Fibroblast of skin of right quadriceps (primary cell): ENCODE measurements at places on chromosomes 2 and 18.

- DNase-seq = peak; percentile 13
These were observed 700.0 kb upstream of the SOX11 start for GRCh38 chr2:4992226-4992625.

DNA sequence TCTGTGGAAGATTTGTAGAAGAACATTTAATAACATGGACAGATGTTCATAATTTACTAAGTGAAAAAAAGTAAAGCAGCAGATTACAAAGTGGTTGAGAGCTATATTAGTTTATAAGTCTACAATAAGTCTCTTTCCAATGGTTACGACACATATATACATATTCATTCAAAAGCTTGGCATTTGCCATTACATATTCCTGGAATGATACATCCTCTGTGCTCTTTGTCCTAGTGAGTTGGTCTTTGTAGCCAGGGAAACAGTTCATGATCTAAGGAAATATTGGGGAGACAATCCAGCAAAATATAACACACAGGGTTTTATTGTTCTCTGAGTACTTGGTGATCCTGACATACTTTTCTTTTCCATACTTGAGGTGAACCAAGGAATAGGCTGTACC lies 32.5 kb upstream of the SOS1 start:
- peak; percentile 34 for DNase-seq

- no peak for DNase-seq
These were observed 3.9 kb downstream of the NRP2 start for GRCh38 chr2:205686056-205686782.

GRCh38 chr2:62396880-62397279 lies 109.1 kb downstream of the TMEM17 start:
- DNase-seq = no peak

GRCh38 chr18:616380-616995 lies 19.7 kb downstream of the CLUL1 start:
- DNase-seq = peak; percentile 61

DNA sequence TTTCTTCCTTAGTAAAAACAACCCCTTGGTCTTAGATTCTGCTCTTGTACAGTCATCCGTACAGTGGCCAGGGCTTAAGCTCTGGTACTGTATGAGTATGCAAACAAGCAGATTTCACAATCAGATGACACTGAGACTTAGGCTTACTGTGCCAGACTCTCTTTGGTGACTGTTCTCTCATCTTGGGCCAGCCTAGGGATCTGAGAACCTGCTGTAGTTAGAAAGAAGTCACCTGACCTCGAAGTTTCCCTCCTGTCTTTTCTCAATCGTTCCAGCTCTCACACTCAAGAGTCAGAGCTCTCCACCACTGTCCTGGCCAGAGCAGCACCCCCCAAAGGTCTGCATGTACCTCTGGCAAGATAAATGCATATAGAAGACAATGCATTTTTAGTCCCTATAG lies 63.2 kb downstream of the ZEB2 start:
- DNase-seq = peak; percentile 86

DNA sequence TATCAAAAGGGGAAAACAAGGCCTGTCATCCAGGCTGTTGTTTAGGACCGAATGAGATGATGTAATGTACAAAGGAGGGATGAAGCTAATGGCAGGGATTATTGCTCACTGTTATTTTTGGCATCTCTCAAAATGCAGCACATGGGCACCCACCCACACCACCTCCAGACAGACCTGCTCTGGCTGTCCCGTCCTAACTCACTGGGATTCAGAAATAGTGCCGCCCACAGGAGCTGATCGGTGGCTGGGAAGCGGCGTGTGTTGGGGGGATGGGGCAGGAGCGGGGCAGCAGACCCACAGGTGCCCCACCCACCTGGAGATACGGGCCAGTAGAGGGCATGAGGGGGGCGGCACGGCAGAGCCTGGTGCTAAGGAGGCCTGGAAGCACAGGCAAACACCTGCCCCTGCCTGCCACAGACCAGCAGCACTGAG lies 52.2 kb downstream of the CRACDL start:
- no peak for DNase-seq

DNA sequence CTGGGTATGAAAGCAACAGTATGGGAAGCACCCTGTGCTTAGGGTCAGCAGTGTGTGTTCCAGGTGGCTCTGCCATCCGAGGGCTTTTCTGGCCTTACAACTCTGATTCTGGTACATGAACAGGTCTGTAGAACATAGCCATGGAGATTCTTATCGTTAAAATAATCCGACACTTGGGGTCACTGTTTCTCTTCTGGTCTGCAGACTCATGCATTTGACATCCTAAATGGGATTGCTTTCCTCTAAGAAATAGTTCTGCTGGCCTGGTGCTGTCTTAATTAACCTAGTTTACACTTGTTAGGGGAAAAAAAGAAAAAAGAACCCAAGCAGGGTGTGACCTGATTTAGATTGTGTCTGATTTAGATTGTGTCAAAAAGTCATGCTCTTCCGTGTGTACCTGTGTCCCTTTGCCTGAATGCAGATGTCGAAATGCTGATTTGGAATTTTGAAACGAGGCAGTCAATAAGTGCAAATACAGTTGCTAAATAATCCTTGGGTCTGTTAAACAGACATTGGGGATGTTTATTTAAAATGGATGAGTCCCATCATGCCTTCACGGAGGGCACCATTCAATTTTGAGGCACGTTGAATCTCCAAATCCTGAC lies 59.6 kb downstream of the TRPM8 start:
- DNase-seq = peak; percentile 72

GRCh38 chr2:105721991-105722511 lies 22.7 kb upstream of the NCK2 start:
- no peak for DNase-seq

DNA sequence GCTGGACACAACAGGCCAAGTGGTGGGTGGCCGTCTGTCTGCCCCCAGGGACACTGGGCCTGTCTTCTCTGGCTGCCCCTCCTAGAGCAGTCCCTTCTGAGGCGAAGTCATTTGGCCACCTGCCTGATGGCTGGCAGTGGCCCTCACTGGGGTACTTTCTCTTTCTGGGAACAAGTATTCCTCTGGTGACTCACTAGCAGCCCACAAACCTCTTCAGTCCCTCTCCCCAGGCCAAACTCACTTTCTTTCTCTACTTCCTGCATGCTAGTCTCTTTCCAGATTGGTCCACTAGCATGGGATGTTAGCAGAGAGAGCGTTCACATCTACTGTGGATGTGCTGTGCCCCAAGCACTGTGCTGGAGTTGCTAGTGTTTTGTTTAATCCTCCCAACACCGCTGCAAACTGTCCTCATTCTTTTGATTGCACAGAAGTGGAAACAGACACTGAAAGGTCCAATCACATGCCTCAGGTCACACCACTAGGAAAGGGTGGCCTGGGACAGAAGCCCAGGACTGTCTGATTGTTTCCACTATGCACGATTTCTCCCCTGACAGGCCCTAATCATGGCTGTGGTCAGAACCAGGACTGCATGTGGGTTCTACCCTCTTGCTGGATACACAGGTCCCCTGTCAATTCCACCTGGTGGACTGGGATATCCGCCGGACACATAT lies 5.2 kb downstream of the DYSF start:
- peak; percentile 28 for DNase-seq

DNA sequence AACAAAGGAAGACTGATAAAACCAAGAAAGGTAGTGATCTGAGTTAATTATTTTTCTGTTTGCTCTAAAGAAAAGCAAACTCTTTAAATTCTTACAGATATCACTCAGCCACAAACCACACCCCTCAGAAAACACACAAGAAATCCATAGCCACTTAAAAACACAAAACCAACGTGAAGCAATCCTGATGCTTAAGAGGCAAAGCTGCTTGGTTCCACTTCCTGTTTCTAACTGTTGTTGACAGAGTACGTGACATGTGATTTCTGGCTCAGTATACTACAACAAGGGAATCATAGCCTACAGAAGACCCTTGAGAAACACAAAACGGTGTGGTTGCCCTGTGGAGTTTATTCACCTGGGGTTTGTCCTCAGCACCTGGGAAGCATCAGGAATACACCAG lies 240.9 kb upstream of the APCDD1 start:
- peak; percentile 41 for DNase-seq

DNA sequence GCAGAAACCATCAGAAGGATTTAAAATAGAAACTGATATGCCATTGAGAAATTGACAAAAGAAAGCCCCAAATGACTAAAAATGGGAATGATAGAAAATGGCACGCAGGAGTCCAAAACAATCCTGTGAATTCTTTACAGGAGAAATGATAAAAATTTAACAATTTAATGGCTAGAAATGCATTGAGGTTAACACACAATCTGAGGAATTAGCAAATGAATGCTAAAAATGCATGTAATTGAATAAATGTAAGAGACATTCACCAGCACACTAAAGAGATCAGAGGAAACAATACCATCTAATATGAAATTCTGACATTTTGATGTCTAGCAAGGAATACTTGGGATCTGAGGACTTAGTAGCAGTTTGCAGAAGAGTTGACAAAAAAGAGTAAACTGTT lies 37.0 kb downstream of the MARCHF4 start:
- peak; percentile 48 for DNase-seq

GRCh38 chr2:102480285-102481195 lies 7.5 kb downstream of the SLC9A4 start:
- DNase-seq = no peak

GRCh38 chr18:56124186-56124585 lies 514.2 kb downstream of the TXNL1 start:
- DNase-seq = peak; percentile 92

GRCh38 chr18:44507729-44508325 lies 172.9 kb upstream of the SETBP1 start:
- DNase-seq = no peak

- DNase-seq = peak; percentile 35
These were observed 295.4 kb downstream of the CYP26B1 start for GRCh38 chr2:71852141-71852711.

DNA sequence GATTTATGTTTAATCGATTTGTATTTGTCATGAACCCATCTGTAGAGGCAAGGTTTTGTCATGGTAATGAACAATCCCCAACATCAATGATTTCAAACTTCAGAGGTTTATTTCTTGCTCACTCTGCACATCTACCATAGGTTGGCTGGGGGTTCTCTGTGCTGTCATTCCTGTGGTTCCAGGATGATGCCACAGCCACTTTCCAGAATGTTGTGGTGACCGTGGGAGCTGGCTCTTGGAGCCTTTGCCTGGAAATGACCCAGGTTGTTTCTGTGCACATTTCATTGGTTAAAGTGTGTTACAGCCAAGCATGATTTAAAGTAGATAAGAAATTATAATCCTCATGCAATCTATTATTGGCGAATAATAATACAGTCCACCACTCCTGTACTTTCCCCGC lies 28.2 kb upstream of the EPAS1 start:
- DNase-seq = peak; percentile 83

GRCh38 chr2:172442072-172442895 lies 14.9 kb downstream of the ITGA6 start:
- peak; percentile 72 for DNase-seq

DNA sequence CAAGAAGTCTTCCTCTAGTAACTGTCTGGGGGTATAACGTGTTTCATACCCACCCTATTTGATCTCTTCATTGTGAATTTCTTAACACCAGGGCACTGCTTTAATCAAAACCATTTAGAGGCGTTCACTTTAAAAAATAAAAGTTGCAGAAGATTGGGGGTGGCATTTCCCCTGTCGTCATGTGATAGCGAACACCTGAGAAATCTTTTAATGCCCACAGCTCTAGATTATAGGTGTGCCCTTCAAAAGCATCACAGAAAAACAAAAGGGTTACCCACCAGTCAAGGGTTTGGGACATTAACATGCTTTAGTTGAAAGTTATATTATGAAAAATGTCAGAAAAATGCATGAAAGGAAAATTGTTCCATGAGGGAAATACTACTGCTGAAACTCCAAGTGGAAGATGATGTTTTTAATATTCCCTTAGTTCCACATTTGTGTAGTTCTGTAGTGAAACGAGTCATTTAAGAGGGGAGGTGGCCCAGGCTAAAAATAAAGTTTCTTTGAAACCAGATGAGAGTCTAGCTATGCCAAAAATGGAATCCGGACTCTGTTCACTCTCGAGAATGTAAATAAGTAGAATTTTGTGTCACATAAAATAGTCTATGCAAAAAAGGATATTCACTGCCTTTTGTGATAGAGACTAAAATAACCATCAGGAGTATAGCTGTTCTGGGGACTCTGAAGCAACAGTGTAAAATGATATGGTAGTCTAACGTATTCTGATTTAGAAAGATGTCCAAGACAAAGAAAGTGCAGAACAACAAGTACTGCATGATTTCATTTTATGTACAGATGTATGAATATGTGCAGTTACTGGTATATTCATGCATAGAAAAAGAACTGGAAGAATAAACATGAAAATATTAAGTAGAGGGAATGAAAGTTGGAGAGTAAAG lies 95.3 kb downstream of the TMEM247 start:
- peak; percentile 5 for DNase-seq

- DNase-seq = no peak
These were observed 7.9 kb upstream of the PDCL3 start for GRCh38 chr2:100554798-100555407.

GRCh38 chr2:109497463-109497862 lies 116.3 kb downstream of the SEPTIN10 start:
- peak; percentile 86 for DNase-seq

DNA sequence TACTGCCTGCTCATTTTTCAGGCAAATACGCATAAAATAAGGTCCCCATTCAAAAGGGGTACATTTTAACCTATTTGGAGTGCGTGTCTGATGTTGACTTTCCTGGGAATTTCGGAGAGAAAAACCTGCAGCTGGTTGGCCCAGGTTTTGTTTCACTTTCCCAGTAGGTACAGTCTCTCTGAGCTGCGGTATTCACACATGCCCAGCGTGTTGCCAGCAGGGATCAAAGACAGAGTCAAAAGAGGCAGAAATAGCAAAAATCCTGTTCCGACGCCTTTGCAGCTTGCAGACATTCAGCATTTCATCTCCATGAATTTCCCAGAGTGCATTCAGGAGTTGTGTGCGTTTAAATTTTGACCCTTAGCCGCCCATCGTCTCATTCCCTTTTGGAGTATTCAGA lies 855.4 kb upstream of the CELF4 start:
- DNase-seq = no peak

- DNase-seq = peak; percentile 23
These were observed 425.3 kb downstream of the THSD7B start for GRCh38 chr2:137190411-137191195.

- no peak for DNase-seq
These were observed 102.2 kb upstream of the RND3 start for GRCh38 chr2:150589681-150590080.

DNA sequence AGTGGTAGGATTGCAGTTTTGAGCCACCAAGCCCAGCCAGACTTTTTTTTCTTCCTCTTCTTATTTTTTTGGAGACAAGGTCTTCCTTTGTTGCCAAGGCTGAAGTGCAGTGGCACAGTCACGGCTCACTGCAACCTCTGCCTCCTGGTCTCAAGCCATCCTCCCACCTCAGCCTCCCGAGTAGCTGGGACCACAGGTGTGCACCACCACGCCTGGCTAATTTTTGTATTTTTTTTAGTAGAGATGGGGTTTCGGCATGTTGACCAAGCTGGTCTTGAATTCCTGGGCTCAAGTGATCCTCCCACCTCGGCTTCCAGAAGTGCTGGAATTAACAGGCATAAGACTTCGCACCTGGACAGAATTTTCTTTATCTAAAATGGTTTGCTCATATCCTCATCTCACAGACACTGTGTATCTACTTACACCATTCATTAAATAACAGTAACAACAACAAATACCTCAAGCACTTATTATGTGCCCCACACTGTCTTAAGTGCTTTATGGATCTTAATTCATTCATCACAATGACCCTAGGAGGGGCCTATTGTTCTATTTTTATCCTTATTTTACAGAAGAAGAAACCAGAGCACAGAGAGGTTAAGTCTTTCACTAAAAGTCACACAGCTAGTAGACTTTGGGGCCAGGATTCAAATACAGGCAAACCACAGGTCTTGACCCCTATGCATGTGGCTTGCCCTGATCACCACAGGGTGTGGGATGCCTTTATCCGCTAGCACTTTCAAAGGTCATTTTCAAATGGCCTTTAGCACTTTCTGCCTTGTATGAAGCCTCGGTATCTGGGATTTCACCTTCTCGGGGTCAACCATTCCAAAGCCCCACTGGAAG lies 39.6 kb downstream of the MYCN start:
- DNase-seq = no peak
